ENCODE measurements at places on chromosomes 6 and 20.

DNA sequence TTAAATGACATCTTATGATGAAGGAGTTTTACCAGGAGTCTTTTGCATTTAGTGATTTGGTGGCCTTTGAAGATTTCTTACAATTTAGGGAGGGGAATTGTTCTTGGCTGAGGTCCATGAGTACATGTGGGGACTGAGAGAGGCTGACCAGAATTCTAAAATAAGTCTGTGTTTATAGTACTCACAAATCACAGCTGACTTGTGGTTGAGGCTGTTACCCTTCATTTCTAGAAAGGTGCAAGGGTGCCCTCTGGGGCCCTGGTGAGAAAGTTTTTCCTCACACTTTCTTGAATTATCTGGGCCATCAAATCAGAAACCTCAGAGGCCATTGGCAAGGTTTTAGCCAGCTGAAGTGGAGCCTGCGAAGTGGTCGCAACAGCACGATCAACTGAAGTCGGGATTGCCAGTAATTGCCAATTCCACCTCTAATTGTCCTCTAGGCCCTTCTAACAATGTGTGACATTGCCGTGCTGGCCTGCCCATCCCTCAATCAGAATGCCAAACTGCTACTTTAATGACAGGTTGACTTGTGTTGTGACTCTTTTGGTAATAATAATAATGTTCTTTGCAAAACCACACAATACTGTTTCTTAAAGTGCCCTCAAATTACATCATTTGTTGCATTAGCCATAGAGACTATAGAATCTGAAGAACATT lies 221.6 kb downstream of the OGFRL1 start:
- peak; percentile 84 for DNase-seq

DNA sequence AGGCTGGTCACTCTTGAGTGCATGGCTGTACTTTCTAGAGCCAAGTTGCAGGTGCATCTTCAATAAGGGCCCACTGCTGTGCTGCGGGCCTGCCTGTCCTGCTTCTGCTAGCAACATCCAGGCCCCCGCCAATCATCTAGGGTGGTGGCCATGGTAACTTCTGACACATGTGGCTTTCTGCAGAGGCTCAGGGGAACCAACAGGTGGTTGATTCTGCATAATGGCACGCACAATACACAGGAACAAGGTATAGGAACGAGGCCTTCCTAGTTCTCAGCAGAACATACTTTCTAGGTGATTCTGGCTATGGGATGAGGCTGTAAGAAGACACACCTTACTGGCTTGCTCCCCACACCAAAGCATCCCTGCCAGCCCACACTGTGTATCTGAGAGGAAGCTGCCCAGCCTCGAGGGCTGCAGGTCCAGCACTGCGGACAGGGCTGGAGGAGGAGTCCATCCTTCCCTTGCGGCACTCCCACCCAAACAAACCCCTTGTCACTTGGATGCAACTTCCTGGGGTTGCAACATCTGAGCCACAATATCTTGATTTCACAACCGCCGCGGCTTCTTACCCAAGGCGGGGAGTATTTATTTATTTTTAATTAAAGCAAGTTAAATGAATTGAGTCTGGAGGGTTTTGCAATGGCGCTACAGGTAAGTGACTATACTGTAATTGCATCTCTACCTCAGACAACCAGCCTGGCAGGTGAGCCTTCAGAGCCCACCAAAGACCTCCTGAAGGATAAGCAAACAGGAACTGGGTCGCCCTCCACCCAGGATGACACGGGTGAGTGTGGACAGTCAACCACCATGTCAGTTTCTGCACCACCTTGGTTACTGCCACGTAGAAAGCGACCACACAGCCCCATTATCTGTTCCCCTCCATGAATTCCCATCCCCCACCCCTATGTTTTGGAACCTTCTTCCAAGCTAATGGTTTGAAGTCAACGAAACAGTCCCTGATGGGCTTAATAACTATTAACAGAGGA lies 49.6 kb downstream of the SULF2 start:
- no peak for DNase-seq

- DNase-seq: no peak
These were observed 310.6 kb downstream of the PRKN start for GRCh38 chr6:162416831-162417537.

- peak; percentile 80 for DNase-seq
These were observed at the start of gene SCRT2 for GRCh38 chr20:675453-676314. Gene SCRT2, minus strand, starts transcription at chr20:675802. Its CDS starts 201 bp downstream, at chr20:675601.

DNA sequence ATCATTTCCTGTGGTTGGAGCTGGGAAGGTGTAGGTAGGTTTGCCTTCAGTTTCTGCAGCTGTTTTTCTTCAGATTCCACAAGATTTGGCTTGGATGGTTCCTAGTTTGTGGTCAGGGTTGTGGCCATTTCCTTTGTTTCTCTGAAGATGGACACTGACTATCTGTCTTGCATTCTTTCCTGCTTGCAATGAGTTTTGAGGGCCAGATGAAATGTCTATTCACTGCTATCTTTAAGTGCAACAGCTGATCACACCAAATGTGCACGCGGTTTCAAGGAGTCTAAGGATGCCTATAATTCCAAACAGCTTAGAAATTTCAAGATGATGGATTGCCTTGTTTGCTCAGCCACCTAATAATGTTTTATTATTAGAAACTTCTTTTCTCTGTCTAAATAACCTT lies 28.4 kb downstream of the IL20RA start:
- peak; percentile 61 for DNase-seq

DNA sequence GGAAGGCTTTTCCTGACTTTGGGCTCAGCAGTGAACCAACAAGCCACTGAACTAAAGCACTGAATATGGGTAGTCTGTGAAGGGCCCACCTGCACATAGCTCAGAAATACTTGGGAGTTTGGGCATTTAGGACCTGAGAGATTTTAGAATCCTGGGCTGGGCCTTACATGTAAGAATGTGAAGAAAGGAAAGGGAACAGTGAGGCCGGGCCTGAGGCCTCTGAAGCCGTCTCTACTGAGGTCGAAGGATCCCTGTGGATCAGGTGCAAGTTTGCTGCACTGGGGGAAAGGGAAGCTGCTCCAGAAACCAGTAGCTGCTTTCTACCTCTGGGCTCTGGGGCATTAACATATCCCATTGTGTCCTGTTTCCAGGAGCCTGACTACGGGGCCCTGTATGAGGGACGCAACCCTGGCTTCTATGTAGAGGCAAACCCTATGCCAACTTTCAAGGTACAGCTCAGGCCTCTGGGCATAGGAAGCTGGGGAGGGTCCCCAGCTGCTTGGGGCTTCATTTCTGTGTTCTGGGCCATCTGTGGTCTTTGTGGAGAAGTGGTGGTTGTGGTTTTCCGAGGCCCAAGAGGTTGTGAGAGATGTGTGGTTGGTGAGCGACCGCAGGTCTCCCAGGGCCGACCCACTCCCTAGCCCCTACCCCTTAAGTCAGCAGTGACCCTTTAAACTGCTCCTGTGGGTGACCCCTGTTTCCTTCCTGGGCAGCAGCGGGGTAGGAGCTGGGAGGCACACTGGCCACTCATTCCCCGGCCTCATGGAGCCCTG lies 30.3 kb downstream of the PLCG1 start:
- DNase-seq: no peak

GRCh38 chr20:8470156-8470555 lies 338.1 kb downstream of the PLCB1 start:
- DNase-seq: no peak

DNA sequence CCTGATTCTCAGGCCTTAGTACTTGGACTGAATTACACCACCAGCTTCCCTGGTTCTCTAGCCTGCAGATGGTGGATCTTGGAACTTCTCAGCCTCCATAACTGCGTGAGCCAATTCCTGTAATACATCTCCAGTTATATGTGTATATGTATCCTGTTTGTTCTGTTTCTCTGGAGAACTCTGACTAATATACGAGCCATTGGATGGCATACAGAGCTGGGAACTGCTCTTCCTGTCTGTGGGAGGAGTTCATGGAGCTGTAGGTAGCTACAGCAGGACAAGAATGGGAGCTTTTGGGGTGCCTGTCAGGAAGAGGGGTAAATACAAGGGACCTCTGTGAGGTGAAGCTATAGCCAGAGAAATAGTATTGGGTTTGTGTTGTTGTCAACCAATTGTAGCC lies 41.2 kb downstream of the TMEM14A start:
- peak; percentile 34 for DNase-seq
